Gastrocnemius medialis (tissue), 4 donors: ENCODE measurements at places on chromosomes 3 and 15. TPM values are rescaled to one million over a fixed set of nuclear protein-coding genes. Genes with fewer than 3 reads are reported as not detected.

Gene EXOSC7
- total RNA-seq = 80.3 TPM

Gene NOX5
- not detected for total RNA-seq

Gene HGD
- 4.1 TPM for total RNA-seq

Gene TNFSF10
- 32.8 TPM for total RNA-seq

- DNase-seq = no peak
These were observed 13.2 kb downstream of the LINS1 start for GRCh38 chr15:100588638-100589242.

DNA sequence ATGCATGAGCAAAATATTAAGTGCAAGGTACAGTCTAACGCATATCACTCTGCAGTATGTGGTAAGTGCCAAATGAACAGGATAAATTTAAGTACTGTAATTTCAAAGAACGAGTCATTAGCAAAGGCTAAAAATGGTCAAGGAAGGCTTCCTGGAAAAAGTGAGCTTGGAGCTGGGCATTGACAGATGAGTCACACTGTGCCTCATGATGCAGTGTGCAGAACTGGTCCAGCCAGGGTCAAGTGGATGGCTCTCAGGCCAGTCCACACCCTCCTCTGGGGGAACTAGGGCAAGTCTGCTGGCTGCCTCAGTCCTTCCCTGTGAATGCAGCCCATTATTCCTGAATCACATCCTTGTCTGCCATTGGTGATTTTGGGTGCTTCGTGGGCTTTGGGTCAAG is 76.3 kb downstream of the CACNA1D start:
- no peak for DNase-seq

DNA sequence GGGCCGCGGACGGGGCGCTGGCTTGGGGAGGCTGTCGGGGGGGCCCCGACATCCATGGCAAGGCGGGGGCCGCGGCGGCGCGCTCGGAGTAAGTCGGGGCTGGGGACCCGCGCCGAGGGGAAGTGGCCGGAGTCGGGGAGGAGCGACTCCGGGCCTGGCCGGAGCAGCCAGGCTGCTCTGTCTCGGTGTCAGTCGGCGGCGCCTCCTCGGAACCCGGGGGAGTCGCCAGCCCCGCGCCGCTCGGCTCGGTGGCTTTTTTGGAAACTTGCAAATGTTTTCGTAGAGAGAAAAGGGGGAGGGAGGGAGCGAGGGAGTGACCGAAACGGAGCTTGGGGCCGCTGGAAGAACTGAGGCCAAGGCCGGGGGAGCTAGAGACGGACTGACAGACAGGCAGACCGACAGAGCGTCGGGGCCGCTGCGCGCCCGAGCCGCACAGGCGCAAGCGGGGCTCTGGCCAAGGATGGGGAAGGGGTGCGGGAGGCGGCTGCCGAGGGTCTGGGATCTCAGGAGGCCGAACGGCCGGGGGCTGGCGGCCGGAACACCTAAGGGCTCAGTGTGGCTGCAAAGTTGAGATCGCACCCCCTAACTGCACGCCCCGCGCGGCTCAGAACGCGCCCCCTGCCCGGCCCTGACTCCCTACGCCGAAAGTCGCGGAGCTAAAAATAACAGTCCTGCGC is 5.0 kb downstream of the PTH1R start:
- no peak for DNase-seq

GRCh38 chr3:160755776-160756304 is at the start of gene PPM1L:
Gene PPM1L (plus strand): TSS chr3:160756231.
- peak; percentile 31 for DNase-seq
